Stimulated activated CD8-positive, alpha-beta memory T cell treated with anti-CD3 and anti-CD28 coated beads, Interleukin-4, amount 100 ng/mL, for 4 hours (primary cell): ENCODE measurements at places on chromosomes 2 and 18.

DNA sequence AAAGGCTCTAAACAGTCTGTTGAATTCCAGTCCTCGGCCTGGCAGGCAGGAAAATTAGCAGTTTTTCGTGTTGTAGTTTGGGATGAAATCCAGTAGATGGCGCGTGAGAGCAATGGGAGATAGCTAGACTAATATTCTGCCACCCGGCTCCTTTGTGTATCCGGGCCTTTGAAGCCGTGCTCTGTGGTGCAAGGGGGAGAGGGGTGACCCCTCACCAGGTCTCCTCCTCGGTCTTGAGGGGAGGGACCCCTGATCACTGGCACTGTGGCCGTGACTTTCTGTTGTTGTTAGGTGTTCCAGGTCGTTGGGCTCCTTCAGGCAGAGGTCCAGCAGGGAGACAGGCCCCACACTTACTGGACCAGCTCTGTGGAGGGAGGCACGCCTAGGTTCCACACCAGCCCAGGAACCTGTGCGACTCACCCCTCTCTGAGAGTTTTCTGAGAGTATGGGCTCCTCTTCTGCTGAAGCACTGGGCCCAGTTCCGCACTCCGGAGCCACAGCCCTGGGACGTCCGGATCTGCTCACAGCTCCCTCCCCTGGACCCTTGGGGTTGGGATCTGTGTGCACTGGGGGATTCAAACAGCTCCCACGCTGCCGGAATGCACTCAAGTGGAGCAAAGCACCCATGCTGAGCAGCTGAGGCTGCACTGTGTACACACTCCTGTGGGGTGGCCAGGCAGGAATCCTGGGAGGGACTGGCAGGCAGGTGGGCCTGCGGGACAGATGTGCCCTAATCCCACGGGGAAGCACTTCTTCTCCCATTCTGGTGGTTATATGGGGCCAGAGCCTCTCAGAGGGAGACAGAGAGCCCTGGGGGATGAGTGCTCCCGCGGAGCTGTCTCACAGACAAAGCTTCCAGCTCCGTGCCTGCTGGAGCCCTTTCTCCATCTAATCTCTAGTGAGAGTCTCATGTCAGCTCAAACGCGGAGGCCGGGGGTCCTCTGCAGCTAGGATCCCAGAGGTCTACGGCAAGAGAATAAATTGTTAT is 8.8 kb downstream of the GKN2 start:
- DNase-seq: no peak

DNA sequence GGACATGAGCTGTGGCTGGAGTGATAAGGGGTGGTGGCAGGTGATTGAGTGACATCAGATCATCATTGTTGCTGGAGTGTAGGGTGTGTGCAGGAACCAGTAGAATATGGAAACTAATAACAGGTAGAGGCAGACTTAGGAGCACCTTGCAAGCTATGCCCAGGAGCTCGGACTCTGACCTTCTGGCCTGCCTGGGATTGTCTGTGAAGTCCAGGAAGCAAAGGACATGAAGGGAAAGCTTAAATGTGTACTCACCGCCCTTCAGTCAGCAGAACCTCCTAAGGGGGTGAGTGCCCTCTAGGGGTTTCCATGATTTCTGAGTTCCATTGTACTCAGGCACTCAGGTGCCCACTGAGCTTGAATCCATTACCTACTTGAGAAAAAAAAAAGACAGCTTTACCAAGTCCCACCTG is 104.2 kb downstream of the CRIM1 start:
- no peak for DNase-seq

DNA sequence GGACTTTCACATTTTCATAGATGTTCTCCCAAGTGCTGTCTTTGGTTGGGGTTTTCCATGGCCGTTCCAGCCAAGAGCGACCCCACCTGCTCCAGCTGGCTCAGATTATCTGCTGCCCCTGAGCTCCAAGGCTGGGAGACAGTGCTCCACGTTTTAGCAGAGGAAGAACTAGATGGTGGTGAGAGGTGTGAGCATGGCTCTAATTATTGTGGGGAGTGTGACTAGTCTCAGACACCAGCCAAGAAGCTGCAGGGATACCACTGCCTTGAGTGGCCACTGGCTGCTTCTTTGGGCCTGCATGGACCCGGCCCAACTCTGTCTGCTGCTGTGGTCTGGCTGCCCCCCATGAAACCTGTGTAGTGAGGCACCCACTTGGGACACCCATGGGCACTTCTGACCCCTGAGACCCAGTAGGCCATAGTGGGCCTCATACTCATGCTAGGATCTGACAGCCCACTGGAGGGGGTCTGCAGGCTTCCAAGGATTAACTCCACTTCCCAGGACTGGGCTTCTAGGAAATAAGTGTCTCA is 2.8 kb upstream of the NCL start:
- DNase-seq: no peak

DNA sequence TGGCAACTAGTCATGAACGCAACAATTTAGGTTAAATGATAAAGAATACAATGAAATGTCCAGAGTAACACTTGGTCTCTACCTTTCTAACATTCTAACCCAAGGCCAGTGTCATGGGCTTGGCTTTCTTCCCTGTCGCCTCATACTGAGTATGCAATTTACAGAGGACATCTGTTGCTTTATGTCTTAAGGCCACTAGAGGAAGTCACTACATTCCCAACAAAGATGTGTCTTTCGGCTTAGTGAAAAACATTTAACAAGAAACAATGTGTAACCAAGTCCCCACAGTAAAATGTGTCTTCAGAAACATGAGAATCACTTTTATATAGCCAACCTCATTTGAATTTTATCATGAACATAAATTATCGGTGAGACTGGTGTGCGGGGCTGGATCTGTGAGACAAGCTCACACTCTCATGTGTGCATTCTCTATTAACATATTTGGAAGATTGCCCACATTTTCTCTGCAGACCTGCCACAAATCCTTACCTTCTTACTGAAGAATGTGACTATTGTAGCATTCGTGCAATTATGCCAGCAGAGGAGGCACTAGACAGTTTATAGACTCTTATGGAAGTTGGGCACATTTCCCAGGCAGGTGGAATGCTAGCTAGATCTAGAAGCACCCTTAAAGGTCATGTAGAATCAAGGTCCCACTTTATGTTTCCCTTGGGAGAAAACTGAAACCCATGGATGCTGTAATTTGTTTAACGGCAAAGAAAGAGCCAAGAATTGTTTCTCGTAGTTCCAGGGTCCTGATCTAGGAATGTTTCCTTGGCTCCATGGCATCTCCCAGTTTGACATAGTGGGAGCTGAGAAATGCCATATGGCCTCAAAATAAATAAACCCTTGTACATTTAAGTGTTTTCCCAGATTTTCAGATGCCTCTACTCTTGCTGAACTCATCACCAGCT is 101.8 kb downstream of the CD226 start:
- DNase-seq: no peak

DNA sequence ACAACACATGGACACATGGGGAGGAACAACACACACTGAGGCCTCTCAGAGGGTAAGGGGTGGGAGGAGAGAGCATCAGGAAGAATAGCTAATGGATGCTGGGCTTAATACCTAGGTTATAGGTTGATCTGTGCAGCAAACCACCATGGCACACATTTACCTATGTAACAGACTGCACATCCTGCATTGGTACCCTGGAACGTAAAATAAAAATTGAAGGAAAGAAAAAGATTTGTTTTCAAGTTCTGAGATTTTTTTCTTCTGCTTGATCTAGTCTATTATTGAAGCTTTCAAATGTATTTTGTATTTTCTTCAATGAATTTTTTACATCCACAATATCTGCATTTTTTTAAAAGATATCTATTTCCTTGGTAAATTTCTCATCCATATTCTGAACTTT is 59.3 kb upstream of the SLC4A10 start:
- DNase-seq: no peak

GRCh38 chr2:198374375-198375082 is 570.1 kb downstream of the PLCL1 start:
- DNase-seq: no peak

DNA sequence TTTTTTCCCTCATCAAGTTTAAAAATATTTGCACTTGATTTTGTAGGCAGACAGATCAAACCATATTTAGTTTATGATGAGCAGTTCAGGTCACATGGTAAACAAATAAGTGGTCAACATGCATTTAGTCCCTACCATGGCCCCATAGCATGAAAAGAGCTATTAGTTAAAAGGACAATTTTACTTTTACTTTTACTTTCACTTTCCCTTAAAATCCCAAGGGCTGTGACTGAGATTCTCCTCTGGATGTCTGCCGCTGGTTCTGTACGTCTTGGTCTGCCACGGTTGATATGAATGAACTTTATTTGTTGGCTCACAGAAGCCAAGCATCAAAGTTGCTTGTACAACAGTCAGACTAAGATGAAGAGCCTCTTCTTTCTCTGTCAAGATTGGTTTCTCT is 626.2 kb upstream of the CDH7 start:
- DNase-seq: no peak

DNA sequence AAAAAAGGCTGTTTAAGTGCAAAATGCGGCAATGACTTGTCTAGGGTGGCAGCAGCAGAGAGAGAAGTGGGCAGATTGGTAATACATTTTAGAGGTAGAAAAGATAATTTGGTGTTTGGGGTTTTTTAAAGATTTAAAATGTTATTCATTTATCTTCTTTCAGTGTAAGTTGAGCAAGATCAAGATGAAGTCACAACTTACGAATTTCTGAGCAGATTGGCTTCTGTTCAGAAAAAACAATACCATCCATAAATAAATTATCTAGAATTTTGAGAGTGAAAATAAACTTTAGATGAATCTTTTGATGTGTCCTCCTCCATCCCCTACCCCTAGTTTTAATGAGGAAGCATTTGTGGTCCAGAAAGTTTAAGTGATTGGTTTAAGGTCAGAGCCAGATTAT is 47.9 kb upstream of the FAM171B start:
- DNase-seq: no peak

DNA sequence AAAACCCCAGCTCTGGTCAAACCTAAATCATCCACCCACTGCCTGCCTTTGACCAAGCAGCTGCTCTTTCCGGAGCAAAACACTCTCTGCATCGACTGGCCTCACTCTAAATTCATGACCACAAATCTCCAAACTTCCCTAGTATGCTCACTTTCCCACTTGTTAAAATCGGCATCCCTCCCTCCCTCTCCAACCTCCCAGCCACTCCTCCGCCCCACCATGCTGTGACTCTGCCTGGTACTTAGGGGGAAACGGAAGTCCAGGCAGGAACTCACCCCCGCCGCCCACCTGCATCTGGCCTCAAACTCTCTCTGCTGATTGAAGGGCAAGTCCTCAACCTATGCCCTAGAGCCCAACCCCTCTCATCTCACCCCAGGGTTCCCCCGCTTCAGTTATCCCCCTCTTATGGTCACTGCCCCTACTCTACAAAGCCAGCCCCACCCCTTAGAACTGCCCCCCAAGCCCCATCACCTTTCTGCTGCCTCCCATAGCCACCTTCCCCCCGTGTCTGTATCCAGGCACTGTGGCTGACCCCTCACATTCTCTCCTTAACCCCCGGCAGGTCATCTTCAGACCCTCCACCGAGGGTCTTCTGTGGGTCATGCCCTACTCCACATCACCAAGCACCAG is 3.8 kb upstream of the ADRA2B start:
- DNase-seq: no peak

- DNase-seq: no peak
Observed at GRCh38 chr18:22346401-22346952, 71.2 kb downstream of the CTAGE1 start.

DNA sequence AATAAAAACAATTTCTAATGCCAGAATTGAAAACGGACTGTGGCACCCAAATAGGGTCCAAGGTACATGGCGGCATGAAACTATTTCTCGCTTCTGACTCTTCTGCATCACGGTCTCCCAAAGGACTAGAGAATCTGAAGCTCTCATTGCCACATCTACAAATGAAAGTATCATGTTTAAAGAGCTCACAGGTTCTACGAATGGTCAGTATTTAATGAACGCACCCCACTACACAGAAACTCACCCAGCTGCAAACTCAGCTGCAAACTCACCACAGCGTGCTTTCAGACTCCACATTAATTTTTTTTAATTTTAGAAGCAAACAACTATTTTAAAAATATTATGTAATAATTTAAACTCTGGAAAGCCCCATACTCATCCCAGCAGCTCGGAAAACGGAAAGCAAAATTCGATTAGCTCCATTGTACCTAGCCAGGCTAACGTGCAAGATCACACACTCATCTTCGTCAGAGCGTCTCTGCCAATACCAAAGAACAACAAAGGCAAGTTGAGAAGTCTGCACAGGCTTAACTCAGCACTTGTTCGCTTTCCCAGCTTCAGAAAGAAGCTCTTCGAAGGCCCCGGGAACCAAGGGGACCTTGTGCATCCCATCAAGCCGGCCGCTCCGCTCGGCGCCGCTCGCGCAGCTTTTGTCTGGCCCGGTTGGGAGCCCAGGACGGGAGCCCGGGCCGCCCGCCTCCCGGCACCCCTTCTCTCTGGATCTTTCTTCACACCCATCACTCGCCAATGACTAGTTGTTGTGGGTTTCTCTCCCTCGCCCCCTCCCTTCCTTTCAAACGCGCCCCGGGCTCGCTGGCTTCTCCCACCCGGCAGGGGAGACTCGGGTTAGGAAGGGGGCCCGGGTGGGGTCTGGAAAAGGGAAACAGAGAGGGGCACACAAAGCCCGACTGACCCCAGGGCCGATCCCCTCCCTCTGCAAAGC is 785 bp downstream of the CLASP1 start:
- DNase-seq: peak; percentile 9

DNA sequence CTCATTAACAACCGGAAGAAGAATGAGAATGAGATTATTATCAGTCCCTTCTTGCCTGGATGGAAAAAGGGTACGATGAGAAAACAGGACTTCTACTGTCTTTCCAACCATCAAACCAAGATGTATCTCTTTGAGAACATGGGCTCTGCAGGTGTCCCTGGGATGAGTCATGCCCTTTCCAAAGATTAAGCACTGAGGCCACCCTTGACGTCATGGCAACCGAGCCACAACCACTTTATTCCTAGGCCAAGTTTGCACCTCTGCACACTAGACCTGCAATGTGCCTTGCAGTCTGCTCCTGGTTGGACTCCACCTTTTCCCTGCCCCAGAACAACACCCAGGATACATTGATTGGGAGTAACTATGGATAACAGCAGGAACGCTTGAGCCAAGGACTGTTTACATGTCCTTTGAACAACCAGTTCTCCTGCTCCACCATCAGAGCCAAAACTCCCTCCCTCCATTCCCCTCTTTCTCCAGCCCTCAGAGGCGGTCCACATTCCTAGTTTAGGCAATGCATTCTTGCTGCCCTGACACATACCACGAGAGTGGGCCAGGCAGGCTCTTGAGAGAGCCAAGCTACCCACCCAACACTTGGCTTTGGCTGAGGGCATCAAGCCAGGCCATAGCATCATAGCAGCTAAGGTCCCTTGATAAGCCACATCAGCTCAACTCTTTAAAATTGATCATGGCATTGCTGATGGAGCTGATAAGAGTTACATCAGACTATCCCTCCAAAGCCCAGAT is 310.7 kb downstream of the TNS1 start:
- no peak for DNase-seq

GRCh38 chr2:104572834-104573233 is 281.1 kb upstream of the POU3F3 start:
- no peak for DNase-seq

GRCh38 chr18:1530650-1531049 is 626.0 kb downstream of the ADCYAP1 start:
- no peak for DNase-seq

DNA sequence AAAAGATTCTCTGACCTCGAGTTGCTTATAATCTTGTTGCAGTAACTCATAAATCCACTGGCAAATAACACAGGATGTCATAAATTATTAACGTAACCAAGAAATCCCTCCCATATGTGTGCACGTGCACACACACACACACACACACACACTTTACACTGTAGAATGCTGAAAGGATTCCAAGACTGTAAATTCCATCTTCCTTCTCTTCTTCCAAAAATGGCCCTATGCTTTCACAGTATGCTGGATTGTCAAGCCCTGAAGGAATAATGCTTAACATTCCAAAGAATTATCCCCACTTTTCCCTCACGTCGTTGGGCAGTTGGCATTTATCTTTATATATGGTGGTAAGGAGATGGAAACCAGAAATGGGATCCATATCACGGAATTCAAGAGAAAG is 117.5 kb upstream of the CRIM1 start:
- no peak for DNase-seq
